Amniotic stem cell (primary cell): ENCODE measurements at places on chromosomes 5 and 9.
A peak's percentile ranks its signal among the peaks of the same experiment; 100 is the strongest.

DNA sequence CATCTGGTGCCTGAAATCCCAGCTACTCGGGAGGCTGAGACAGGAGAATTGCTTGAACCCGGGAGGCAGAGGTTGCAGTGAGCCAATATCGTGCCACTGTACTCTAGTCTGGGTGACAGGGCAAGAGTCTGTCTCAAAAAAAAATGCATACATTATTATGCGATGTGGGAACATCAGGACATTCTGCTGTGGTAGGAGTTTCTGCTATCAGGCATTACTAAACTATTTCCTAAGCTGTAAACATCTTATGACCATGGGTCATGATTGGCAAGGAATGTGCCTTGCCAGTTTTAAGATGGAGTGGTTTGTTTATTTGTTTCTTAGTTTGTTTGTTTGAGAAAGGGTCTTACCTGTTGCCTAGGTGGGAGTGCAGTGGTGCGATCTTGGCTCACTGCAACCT is 45.1 kb upstream of the FAM120A start:
- DNase-seq, result no peak

DNA sequence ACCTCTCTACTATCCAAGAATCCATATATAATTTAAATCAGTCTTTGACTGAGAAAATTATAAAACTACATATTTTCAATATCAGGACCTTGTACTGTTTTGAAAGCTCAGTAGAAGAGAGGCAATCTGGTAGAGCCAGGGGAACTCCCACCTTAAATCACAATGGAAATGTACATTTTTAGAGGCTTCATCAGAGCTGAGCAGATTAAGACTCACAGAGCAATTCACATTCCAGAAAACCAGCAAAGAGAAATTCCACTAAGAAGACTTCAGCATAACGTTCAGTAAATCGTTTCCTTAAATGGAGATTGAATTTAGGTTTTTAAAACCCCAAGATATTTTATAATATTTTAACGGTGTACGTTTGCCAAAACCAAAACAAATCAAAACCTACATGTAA is 227.8 kb upstream of the TRPM3 start:
- DNase-seq, result peak; percentile 73

DNA sequence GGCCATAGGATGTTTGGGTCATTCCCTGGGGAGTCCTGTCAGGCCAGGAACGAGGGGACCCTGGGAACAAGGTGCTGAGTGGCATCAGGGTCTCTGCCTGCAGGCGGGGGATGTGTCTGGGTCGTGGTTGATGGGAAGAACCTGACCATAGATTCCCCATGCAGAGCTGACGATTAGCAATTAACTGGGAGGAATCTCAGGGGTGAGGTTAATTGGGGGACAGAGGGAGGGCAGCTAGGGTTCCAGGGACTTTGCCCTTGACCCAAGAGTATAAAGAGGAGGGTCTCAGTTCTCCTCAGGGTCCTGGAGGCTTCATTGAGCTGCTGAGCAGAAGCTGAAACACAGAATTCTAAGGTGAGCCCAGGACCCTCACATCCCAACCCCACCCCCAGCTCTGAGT is at the start of gene SLC34A1:
Gene SLC34A1 (plus strand): TSS at position 301 of the 400 bp plus-strand sequence. CDS start 1,308 bp downstream, outside the sequence.
- DNase-seq, result no peak

GRCh38 chr5:150203832-150204589 is 14.1 kb downstream of the SLC6A7 start:
- DNase-seq, result no peak

- peak; percentile 13 for DNase-seq
Observed at GRCh38 chr5:94849821-94850736, 231.6 kb downstream of the SLF1 start.

DNA sequence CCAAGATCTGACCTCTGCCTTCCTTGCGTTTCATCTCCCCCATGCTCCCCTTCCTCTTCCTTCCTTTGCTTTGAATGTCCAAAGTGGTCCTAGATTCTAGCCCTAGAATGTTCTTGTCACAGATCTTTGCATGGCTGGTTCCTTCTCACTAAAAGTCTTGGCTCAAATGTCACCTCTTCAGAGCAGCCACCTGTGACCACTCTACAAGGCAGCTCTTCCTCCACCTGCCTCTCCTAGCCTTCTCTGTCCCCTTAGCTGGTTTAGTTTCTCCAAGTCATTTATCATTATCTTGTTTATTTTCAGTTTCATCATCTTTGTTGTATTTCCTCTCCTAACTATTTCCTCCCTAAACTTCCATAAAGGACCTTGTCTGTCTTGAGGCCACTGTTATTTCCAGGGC is 7.1 kb upstream of the OCLN start:
- no peak for DNase-seq

- peak; percentile 13 for DNase-seq
Observed at GRCh38 chr9:126471084-126471624, 142.6 kb upstream of the LMX1B start.

DNA sequence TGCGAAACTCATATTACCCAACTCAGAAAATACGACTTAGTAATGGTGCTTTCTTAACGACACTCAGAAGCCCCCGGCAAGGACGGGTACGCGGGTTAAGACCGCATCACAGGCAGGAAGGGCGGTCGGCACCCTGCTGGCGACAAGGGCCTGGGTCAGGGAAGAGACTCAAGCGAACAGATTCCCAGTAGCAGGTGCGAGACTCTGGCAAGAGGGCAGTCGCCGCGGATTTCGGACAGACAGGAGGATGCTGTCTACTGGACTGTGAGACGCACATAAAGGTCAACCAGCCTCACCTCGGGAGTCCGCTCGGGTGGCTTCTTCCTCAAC is 398 bp downstream of the RAPGEF6 start:
- DNase-seq, result no peak

- peak; percentile 100 for DNase-seq
Observed at GRCh38 chr5:132389585-132390286, 20.2 kb downstream of the SLC22A5 start.

DNA sequence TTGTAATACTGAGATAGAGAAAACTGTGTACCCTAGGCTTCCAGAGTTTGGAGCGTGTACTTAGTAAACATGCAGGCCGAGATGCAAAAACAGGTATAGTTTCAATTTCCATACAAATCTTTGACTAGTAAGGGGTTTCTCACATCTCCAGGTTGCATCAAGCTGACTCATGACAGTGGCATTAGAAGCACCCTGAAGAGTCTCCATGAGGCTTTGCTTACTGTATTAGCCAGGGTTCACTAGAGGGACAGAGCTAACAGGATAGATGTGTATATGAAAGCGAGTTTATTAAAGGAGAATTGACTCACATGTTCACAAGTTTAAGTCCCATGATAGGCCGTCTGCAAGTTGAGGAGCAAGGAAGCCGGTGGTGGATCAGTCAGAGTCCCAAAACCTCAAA is 275.3 kb upstream of the CDH6 start:
- DNase-seq, result no peak

DNA sequence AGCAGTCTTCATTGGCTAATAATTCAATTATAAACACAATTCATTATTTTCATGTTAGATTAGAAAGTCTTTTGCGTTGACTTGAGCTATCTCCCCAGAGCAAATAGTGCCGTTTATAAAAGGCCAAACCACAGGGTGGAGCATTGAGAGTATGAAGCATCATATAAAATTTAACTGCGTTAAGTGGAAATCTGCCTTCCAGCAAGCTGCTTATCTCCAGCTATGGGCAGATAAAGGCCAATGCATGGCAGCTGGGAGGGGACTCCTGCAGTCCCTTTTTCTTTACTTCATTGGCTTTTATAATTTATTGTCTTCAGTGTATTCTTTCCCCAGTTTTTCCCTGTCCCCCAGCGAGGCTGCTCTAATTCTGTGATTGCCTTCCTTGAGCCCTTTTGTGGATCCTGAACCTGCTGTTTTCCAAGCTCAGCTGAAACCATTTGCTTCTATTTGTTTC is 113.7 kb downstream of the TMEM232 start:
- DNase-seq, result no peak

- DNase-seq, result peak; percentile 67
Observed at GRCh38 chr5:72955143-72955767, 586 bp upstream of the FCHO2 start.

DNA sequence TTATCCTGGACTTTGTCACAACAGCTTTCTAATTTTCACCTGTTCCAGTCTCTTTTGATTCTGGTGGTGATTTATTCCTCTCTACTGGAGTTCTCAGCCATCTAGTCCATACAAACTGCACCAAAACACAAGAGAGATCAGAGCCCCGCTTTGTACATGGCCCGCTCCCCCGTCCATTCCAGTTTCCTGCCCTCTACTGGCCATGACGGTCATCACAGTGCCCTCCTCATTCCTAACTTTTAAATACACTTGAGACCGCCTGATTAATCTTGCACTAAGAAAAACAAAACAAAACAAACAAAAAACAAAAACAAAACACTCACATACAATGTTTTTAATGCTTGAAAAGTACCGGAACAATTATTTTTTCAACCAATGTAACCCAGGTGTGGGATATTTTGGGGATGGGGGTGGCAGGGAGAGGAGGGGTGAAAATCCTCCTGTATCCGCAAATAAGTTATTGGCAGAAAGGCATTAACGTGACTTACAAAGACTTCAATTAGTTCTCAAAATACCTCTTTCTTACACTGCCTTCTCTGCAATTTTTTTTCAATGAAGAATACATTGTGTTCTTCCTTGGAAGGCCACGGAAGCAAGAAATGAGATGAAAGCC is 84.8 kb upstream of the PAM start:
- DNase-seq, result no peak

DNA sequence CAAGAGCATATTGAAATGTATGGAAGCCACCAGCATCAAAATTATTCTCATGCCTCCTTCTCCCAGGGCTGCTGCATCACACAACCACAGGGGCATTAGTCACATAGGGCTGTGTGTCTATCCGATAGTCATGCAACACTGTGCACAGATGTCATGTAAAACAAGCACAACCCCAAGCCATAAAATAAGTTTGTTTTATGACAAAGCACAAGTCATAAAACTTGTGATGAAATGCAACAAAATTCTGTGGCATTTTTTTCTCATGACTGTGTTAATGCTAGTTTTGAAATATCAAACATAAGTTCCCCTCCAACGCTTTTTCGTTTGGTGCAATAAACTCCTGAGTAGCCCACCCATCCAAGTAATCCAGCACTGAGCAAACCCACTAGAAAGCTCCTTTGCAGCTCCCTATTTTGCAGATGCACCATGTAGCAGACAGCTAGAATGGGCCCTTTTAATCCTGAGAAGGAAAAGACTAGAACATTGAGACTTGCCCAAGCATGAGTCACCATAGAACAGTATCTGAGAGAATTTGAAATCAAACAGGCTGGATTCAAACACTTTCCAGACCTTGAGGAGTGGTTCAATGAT is 93.3 kb upstream of the ZNF366 start:
- peak; percentile 85 for DNase-seq

DNA sequence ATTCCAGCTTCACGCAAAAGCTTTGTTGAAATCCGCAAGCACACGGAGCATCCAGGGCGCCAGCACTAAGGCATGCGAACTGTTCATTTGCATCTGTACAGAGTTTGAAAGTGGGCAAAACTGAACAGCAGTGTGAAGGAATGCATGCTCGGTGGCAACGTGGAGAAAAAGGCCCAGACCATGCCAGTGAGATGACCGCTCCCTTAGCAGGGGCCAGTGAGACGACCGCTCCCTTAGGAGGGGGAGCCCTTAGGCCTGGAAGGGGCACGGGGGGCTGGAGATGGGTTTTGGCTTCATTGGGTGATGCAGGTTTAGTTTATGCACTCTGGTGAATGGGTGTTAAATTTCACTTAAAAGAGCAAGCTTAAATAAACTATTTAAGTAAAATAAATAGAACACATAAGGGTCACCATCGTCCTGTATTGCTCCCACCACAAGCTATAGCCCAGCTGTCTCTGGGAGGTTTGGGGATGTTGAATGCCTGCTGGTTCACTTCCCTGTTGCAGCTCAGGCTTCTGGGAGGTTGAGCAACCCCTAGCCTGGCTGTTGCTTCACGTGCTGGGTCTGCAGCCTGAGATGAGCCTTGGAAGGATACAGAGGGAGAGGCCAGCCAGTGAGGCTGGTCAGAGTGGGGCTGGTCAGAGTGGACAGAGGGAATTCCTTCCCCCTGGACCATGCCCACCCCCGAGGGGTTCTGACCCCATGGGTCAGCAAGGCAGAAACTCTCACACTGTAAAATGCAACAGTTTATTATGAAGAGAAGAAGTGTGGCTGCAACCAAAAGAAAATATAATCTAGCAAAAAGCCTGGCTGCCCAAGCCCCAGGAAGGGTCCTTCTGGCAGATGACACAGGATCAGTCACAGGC is 4.6 kb upstream of the FCN1 start:
- DNase-seq, result no peak

GRCh38 chr5:98128846-98129245 is 644.6 kb upstream of the RGMB start:
- DNase-seq, result no peak

- no peak for DNase-seq
Observed at GRCh38 chr9:88590558-88591146, 55.7 kb downstream of the NXNL2 start.

DNA sequence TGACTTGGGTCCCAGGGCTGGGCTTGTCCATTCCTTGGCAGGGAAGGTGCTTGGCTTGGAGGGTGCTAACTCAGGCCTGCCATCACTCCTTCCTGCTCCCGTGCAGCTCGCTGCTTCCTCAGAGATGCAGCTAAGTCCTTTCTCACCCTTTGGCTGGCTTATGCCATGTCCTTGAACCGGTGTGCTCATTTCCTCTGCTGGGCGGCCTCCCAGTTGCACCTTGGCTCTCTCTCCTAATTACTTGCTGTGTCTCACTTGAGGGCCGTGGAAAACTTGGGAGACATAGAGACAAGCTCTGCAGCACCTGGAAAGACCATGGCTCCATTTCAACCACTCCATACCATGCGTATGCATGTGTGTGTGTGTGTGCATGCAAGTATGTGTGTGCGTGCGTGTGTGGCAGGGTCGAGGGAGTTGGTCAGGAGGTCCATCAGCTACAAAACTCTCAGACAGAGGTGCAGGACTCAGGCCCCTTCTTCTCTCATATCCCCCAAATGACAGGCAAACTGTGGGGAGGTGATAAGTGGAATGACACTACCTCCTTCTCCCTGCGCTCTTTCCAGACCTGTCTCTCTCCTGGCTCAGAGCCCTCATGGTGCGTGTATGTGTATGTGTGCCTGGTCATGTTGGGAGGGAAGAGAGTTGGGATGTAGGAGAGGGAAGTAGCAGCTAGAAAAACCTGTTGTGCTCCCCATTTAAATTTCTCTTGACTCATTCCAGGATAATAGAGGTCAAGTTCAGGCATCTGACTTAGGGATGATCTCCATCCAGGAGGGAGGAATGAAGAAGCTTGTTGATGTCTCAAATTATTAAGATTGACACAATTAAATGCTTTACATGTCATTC is 17.6 kb upstream of the MTMR12 start:
- DNase-seq, result no peak

DNA sequence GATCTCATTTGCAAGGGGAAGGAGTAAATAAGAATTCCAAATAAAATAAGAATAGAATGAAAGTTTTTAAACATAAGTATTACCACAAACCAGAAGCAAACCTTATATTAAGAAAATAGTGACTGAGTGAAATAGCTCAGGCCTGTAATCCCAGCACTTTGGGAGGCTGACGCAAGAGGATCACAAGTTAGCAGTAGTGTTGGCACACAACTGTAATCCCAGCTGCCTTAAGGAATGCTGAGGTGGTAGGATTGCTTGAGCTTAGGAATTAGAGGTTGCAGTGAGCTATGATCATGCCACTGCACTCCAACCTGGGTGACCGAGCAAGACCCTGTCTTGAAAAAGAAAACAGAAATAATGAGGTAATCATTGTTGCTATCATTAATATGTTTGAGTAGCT is 47.0 kb downstream of the APC start:
- no peak for DNase-seq

- DNase-seq, result no peak
Observed at GRCh38 chr5:55030676-55031369, 6.8 kb downstream of the GZMK start.
